AG08395 (cell line): ENCODE measurements at places on chromosomes 4 and X.

DNA sequence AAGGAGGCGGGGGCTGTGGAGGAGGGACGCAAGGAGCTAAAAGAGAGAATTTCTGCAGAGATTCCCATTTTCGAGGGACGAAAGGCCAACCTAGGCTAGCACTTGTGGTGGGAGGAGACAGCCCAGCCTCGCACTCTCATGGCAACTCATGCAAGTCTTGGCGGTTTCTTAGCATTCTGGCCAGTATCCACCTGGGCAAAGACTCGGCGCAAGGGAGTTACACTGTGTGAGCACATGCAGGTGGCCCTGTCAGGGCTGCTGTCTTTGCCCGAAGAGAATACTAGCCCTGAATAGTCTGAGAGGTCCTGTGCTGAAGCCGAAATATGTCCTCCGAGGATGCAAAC, 15.5 kb downstream of the MCF2 start:
- DNase-seq = no peak

- DNase-seq = no peak
These were observed 100.9 kb upstream of the GUCY1A1 start for GRCh38 chr4:155565776-155566175.

DNA sequence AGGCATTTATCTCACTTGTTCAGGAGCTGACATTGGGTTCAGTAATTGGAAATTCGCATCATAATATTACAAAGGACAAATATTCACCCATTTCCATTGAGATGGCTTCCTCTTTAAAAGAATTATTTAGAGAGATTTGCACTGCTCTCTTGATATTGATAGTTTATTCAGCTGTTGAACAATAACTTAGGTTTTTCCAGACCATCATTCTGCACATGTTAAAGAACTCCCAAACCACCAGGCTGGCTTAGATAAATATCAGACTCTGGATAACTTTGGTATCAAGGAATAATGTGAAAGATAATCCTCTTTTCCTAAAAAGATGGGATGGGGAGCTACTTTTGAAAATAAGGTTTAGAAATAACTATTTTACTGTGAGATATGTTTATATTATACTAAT, 154.0 kb downstream of the GASK1B start:
- DNase-seq = no peak

- DNase-seq = peak; percentile 16
These were observed 262.0 kb downstream of the BCOR start for GRCh38 chrX:39835776-39836175.

DNA sequence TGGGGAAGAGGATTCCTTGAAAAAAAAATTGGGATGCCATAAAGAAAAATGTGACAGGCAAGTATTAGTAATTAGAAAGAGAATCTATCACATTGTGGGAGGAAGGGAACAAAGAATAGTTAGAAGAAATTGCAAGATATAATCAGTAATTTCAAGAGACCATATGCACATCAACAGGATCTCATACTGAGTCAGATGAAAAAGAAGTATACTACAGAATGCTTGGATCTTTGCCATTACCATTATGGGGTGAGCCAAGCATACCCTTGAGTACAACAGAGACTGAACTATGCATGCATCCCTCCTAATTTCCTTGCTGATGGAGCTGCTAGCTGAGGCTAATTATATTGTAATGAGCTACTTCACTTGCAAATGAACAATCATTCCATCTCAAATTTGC, 287.6 kb downstream of the PAPSS1 start:
- no peak for DNase-seq

DNA sequence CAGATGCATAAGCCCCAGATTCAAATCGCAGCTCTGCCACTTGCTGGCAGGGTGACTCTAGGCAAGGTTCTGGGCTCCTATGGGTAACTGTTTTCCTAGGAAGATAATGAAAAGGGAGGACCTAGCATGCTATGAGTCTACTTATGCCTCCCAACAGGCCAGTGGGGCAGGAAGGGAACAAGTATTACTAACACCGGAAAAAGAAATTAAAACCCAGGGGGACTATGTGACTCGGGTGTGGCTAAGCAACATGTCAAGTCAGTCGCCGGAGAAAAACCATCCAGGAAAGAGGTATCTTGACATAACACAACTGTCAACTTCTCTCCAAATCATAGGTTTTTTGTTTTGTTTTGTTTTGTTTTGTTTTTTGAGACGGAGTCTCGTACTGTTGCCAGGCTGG, 45.5 kb upstream of the RBPJ start:
- no peak for DNase-seq

DNA sequence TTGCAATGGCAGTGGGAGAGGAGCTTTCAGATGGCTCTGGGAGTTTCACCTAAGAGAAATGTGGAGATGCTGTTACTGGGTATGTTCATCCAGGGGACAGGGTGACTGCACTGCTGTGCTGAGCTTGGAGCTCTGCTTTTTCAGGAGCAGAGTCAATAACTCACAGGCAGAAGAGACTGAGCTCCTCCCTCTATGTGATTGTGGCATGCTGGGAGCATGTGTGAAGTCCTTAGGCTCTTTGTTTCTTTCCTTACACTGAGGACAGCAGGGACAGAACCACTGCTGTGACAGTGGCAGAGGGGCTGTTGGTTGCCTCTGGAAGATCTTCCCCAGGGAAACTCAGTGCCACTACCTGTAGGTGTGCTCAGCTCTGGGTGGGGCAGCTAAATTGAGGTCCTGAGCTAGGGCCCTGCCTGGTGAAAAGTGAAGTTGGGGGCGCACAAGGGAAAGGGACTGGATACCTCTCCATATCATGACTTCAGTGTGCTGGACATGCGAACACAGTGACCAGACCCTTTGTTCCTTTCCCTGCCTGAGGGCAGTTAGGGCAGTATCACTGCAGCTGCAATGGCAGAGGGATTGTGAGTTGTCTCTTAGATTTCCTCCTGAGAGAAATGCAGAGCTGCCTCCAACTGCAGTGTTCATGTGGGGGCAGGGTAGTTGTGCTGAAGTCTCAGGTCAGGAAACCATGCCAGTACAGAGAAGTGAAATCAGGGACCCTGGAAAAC, 156.7 kb downstream of the TENT5D start:
- DNase-seq = no peak

GRCh38 chrX:1807301-1807731, 192.5 kb downstream of the ASMT start:
- no peak for DNase-seq
